ENCODE measurements at places on chromosomes 7 and 10.

DNA sequence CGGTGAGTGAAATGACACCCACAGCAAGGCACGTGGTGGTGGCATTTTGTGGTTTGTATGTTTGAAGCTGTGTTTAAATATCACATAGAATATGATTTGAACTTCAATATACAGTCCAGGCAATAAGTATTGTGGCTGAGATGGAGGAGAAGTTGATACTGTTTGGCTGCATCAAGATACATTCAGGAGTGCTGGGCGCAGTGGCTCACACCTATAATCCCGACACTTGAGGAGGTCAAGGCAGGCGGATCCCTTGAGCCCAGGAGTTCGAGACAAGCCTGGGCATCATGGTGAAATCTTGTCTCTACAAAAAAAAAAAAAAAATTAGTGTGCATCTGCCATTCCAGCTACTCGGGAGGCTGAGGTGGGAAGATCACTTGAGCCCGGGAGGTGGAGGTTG, 35.2 kb upstream of the NUB1 start:
- DNase-seq = no peak

DNA sequence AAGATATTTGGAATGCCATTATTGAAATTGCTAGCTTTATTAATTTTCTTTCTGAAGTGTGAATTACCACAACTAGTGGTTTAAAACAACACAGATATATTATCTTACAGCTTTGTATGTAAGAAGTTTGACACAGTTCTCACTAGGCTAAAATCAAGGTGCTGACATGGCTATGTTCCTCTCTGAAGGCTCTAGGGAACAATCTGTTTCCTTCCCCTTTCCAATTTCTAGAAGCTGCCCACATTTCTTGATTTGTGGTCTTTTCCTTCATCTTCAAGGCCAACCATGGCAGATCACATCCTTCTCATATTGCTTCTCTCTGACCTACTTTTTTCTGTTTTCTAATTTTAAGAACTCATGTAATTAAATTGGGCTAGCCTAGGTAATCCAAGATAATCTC, 43.3 kb upstream of the SLC26A3 start:
- DNase-seq = no peak

DNA sequence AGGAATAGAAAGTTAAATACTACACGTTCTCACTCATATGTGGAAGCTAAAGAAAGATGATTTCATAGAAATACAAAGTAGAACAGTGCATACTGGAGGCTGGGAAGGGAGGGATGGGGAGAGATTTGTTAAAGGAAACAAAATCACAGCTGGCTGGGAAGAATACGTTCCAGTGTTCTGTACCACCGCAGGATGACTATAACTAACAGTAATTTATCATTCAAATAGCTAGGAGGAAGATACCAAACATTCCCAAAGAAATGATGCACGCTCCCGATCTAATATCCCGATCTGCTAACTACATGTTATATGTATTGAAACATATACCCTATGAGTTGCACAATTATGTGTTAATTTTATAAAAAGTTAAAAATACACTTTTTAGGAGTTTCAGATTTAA, 162.3 kb downstream of the ZMYND11 start:
- no peak for DNase-seq

DNA sequence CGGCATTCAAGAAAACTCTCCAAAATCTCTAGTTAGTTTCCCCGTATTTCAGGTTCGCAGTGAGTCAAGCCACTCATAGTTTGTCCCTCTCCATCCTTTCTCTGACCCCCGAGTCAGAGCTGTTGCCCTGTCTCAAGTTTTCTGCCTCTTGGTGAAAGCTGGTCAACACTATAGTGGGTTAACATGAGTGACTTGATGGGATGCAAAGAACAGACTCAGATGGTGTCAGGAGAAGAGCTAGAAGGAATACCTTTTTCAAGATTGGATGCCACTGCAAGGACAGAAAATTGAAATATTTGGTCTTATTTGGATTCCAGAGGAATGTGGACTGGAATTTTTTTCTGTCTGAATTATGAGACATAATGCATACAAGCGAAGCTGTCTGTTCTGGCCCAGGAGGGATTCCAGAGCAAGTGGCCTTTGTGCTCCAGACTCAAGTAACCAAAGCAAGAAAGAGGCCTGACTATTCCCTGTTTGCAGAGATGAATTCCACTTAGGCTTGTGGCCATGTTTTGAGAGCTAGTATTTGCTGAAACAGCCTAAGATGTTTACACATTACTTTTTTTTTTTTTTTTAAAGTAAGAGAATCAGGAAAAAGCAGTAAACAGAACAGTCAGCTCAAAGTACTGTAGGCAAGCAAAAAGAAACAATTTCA, 67.4 kb downstream of the VWC2 start:
- DNase-seq = no peak
